ENCODE measurements at places on chromosomes 3 and 15.

DNA sequence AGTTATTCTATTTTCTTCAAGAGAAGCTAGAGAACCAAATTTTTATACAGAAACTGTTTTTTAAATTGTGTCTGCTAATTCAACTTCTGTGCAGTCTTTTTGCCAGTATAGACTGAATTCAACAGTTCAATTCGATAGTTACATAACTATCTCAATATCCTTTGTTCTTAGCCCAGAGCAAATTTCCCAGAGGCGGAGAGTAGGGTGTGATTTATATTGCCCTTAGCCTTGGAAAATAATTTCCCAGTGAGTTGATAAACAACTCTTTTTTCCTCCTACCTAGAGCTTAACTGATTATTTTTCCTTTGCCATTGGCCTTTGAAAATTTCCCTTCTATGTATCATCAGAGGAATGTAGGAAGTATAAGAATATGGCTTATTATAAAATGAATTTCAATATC lies 420.5 kb downstream of the NSUN3 start:
- no peak for DNase-seq

DNA sequence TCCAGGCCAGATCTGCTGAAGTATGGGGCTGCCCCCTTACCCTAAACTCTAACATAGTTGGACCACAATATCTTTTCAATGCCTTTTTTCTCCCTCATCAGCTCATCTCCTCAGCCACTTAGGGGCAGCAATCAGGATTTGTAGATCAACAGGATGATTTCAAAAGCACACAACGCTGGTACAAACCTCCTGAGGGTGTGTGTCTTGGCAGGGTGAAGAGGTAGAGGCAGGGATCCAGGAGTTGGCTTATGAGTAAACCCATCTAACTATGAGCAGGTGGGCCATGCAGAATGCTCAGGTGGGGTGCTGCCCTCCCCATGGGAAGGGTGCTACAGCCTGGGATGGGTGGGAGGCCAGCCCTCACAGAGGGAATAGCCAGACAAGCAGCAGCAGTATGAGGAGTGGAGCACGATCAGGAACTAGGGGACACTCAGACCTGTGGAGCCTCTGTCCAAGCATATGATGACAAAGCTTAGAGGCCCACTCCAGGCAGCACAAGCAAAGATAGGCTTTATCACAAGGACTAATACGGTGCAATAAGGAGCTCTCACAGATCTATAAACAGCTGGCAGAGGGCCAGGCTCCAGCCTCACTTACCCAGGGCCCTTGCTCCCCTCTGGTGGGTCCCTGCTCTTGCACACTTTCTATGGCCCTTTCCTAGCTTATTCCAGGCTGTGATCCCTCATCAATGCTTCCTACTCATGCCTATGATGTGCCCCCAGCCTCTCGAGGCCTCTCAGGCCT lies 32.2 kb downstream of the IL20RB start:
- DNase-seq, result no peak

DNA sequence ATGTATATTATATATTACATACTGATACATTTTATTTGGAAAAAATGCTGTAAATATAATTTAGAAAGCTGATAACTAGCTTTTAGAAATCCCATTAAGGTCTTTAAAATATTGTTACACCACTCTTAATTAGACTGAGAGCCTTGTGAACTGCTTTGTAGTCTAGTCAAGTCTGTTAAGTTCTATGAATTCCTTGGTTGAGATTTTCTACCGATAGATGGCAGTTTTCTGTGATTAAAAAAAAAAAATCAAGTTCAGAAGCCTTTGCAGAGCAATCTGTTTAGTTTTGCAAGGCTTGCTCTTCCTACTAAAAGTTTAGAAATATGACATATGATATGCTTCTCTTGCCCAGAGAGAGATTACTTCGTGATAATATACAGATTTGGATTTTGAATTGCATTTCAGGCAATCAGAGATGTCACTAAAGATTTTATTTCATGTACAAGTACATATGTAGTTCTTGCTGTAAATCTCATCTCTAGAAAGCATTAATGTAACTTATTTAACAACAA lies 60.4 kb upstream of the SLITRK3 start:
- no peak for DNase-seq

GRCh38 chr15:39787479-39787878 lies 4.8 kb upstream of the FSIP1 start:
- DNase-seq, result no peak

DNA sequence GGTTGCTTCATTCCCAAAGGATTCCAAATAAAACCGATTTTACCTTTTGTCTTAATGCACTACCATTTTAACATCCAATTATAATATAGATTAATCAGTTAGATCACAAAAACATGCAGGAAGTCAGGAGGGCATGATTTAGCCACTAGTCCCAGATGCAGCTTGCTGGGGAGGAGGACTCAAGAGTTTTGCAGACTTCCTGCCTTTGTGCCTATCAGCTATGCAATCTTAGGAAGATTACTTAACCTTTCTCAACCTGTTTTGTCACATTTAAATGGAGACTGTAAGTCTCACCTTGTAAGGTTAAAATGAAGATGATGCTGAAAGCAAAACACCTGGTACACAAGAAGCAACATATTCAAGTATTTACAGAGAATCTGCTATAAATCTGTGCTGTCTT lies 242.4 kb upstream of the GOLIM4 start:
- DNase-seq, result no peak

Measured in psoas muscle (tissue), 8 donors.